ENCODE measurements at places on chromosomes 5 and 9.

GRCh38 chr9:136726631-136727191 lies 14.3 kb downstream of the DIPK1B start:
- peak; percentile 38 for DNase-seq

DNA sequence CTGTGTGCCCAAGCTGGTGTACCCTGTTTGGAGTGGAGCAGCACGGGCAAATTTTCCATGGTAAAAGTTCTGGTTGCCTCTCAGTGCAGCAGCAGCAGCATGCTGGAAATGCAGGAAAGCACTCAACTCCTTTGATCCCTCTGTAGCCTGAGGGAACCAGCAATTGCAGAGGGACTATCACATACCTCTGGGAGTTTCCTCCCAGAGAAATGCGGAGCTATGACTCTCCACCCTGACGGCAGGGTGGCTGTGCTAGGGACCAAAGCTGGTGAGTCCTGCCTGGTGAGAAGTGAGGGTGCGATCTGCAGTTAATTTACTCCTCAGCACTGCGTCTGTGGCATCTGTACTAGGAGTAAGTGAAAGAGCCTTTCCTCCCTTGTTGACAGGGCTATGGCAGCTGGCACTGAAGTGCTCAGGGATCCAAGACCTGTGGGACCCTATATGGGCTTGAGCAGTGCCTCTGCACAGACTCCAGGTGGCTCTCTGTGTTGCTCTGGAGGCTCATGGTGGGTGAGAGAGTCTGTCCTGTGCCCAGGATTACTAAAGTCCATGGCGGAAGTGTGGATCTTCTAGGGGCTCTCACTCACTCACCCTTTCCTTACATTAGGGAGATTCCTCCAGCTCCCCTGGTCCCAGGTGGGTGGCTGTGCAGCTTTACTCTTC lies 601.2 kb upstream of the TYRP1 start:
- DNase-seq: no peak

DNA sequence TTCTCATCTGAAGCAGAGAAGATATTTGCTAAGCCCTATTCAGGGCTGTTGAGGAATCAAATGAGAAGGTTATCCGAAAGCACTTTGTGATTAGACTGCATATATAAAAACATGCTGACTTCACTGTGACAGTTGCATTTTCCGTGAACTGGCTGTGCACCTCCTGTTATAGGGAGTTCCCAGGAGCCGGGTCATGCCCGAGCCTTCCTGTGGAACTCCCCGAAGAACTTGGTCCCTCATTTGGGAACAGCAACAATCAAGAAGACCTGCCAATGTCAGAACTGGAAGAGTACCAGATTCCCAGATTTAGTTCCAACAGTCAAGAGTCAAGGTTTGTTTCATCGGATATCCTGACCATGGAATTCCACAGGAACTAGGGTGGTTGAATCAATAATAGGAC lies 130.4 kb upstream of the RAI14 start:
- DNase-seq: no peak

DNA sequence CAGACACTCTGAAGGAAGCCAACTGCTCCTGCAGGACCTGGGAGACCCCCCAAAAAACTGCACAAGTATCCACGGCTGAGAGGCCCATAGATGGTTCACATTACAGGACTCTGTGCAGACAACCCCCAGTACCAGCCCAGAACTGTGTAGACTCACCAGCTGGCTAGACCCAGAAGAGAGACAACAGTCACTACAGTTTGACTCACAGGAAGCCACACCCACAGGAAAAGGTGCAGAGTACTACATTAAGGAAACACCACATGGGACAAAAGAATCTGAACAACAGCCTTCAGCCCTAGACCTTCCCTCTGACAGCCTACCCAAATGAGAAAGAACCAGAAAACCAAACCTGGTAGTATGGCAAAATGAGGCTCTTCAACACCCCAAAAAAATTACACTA lies 281.2 kb upstream of the RGMB start:
- DNase-seq: no peak

- DNase-seq: no peak
Observed at GRCh38 chr5:15601274-15601673, 101.3 kb downstream of the FBXL7 start.

DNA sequence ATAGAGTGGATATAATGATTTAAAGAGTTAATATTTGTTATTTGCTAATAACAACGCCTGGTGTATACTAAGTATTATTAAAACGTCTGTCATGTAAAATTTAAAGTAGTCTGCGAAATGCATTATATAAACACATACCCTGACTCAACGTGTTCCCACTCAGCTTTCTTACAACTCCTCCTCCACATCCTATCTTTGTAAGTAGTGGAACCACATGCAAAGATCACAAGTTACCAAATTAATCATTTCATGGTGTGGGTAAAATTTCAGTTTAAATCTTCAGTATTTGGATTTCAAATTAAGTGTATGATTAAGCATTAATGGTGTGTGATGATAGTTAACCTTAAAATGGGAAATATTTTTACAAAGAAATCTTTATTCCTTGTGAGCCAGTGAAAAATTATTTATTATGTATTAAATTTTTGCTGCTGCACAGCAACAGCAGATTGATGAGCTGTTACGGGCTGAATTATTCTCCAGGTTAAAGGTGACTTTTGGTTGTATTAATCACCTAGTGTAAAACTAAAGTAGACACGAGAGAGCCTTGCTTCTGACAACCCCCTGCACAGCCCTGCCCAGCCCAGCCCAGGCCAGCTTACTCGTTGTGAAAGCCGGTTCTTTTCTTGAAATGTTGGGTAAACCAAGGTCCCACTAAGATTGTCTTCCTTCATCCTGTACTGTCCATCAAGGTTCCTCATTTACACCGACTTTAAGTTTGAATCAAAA lies 373.5 kb downstream of the DTWD2 start:
- no peak for DNase-seq

- DNase-seq: no peak
Observed at GRCh38 chr5:106986006-106986405, 684.7 kb downstream of the EFNA5 start.

DNA sequence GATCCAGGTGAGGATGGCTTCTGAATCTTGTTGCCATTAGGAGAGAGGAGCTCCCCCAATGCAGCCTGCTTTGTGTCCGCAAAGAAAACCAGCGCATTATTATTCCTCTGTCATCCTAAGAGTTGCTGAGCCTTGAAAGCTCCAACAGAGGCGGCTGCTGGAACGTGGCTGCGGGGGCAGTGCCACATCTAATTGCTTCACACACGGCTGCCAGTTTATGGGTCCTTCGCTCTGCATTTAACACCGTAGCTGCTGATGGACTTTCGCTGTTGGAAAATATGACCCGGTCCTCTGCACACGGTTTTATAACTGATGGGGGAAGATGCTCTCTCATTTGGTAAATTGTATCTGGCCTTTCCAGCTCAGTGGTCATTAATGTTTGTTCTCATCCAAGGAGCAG lies 38.0 kb downstream of the ZNF622 start:
- no peak for DNase-seq

DNA sequence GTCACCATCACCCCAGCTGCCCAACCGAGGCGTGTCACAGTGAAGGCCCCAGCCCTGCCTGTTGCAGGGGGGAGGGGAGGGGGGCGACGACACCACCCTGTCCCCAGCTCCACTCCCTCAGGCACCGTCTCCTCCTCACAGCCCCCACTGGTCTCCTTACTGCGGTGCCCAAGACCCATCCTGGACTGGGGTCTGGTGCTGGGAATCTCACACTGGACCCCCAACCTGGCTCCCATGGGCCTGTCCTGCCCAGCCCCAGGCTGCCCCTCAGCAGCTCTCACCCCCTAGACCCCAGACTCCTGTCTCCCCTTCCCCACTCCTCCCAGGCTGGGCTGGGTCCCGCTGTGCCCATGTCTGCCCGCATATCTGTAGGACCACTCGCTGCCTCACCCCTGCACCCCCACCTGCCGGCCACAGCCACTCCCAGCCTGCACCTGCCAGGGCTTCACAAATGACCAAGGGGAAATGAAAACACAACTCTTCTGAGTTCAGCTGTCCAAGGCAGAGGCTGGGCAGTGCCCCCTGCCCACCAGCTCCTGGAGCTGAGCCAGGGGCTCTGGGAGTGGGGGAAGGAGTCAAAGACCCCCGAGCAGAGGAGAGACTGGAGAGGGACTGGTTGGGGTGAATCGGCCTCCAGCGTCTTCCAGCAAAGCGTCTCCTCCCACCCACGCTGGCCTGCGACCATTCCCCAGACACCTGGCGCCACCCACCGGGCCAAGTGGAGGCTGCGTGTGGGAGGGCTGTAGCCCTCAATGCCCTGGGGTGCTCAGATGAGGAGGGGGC lies 32.6 kb upstream of the EGFL7 start:
- peak; percentile 33 for DNase-seq

GRCh38 chr9:136151214-136151804 lies 32.6 kb upstream of the TMEM250 start:
- DNase-seq: no peak

GRCh38 chr5:159511570-159511969 lies 181.3 kb upstream of the IL12B start:
- no peak for DNase-seq

GRCh38 chr5:8396246-8396645 lies 527.3 kb downstream of the MTRR start:
- no peak for DNase-seq

- DNase-seq: no peak
Observed at GRCh38 chr5:136615251-136616119, 250.1 kb upstream of the TRPC7 start.

DNA sequence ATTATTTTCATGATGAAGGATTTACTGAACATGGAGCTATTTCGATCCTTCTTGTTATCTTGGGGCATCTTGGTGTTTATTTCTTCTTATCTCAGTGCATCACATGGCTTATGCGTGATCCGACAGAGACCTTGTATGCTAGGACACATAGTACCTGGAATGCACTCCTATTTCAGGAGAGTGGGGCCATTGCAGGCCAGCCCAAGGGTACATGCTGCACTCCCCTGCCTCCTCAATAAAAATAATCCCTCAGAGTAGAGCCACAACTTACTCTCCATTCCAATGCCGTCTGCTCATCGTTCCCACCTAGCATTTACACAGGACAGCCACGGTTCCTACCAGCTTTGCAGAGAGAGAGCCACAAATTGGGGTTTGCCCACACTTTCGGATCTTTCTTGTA lies 43.5 kb downstream of the PCSK5 start:
- no peak for DNase-seq

- peak; percentile 14 for DNase-seq
Observed at GRCh38 chr9:133103183-133103986, 17.7 kb downstream of the RALGDS start.

GRCh38 chr9:126514037-126514821 lies 99.5 kb upstream of the LMX1B start:
- peak; percentile 19 for DNase-seq

- DNase-seq: no peak
Observed at GRCh38 chr5:169768416-169768815, 131.3 kb downstream of the DOCK2 start.

DNA sequence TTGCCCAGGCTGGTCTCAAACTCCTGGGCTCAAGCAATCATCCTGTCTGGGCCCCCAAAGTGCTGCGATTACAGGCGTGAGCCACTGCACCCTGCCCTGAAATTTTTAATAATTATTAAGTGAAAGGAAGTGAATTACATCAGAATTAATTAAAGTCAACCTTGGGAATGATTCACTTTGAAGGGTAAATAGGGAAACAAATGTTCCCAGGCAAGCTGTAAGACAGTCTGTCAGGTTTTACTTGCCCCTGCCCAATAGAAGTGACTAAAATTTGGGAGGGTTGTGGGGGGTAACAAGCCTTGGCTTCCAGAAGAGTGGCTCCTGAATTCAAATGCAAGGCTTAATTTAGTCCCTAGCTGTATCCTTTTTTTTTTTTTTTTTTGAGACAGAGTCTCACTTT lies 1.3 kb upstream of the LIX1 start:
- no peak for DNase-seq

- DNase-seq: no peak
Observed at GRCh38 chr9:84710701-84711397, 41.3 kb downstream of the NTRK2 start.

DNA sequence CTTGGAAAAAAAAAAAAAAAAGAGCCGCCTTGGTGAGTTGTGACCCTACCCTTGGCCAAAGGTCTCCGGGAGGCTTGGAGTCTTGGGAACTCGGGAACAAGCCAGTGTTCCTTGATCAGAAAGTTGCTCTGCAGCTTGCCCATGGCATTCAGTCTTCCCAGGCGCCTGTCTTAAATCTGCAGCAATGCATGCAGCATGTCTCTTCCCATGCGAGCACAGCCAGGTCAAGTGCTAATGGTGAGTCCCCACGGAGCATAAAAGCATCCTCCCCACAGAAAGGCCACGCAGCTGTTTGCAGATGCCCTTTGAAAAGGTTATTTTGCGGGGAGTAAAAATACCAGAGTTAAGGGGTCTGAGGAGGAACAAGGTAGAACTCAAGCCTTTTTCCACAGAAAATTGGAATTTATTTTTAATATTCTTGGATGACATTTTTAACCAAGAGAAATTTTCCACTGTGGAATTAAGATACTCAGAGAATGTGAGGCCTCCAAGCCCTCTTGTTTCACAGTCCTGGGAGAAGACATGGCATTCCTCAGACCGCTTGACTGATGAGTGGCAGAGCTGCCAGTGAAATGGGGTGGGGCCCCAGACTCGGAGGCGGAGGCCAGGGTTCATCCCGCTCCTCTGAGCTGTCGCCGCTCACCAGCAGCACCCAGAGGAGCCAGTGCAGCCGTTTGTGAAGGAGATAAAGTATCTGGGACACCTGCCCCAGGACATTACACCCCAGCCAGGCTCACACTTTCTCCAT lies 81.6 kb downstream of the CYFIP2 start:
- DNase-seq: no peak

DNA sequence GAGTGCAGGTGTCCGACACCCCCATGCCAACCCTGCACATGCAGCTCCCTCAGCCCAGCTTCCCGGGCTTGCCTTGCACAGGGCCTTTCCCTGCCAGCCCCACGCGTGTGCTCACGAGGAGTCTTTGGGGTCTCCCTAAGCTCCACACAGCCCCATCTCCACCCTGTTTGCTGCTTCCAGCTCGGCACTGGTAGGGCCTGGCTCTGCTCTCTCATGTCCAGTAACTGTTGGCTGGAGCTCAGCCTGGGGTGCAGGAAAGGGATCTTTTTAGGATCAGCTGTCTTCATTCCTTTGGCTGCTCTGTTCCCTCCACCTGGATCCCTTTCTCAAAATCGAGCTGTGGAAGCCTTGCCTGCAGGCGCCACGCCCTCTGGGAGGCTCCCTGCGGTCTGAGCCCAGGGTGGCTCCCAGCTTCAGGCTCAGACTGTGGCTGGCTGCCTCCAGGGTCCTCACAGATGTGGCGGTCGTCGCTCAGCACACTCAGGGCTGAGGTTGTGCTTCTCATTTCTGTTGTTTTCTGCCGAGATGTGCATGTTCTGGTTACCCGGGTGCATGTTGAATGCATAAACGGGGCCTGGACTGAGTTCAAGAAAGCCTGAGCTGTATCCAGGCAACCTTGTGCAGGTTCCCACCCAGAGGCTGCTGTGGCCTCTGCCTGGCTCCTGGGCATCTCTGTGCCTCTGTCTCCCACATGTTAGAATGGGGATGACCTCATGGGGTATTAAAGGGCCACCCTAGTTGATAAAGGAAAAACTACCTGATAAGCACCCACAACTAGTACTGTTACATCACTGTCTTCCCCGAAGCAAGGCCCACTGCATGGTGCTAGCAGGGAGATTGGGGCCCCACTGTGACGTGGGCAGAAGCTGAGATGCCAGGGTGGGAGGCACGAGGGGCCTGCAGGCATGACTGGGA lies 4.3 kb downstream of the CACNA1B start:
- DNase-seq: no peak

All from MV-4-11 (cell line).